ENCODE measurements at places on chromosomes 11 and 22.

DNA sequence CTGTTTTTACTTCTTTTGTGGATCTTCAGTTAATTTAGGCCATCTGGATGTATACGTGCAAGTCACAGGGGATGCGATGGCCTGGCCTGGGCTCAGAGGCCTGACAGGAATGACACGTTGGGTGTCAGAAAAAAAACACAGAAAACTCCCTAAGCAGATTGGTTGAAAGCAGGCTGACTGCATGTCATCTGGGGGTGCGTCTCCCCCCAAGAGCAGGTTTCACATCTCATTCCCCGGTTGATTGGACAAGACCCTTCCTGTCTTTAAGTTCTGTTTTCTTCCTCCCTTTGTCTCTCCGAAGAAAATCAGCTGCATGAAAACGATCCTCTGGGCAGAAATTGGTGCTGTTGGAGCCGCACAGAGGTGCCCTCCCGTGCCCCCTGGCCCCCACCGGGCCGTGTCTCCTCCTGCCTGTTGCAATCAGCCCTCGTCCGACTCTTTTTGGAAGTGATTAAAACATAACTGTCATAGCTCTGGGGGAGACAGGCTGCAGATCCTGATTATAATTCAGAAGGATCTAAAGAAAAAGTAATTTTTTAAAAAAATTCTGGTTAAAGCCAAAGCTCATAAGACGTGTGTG, 71.8 kb upstream of the PARVG start:
- no peak for DNase-seq

DNA sequence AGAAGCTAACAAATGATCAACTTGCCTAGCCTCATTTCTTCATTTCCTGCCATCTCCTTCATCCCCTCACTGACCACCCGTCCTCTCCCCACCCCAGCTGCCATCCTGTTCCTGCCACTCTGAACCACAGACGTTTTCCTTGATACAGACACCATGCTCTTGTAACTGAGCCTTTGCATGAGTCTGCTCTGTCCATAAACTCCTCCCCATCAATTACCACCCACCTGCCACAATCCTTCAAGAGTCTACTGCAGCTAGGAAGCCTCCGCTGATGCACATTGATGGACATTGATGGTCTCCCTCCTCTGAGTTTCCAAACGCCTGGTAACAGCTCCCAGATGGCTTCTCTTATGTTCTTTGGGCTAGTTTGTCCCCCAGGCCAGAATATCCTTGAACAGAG, 193.8 kb downstream of the DBX1 start:
- no peak for DNase-seq

- no peak for DNase-seq
These were observed 459.0 kb downstream of the SOX6 start for GRCh38 chr11:15897211-15897960.

DNA sequence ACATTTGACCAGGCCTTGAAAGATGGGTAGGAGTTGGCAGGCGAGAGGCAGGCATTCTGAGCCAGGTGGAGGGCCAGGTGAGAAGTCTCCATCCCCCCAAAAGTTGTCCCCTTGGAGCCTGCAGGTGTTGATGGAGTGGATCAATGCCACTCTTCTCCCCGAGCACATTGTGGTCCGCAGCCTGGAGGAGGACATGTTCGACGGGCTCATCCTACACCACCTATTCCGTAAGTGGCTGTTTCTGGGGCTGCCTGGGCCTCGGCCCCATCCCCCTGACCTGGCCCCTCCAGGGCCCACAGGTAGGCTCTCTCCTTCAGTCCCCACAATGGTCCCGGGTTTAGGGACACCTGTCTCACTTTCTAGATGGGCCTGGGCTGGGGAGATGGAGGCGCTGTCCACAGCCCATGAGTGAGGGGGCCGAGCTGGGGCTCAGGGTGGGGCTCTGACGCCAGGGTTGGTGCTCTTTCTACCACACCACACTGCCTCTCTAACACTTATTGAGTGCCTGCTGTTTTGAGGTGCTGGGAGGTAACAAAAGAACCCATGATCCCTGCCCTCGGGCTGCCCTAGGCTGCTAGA, 7.0 kb downstream of the PARVG start:
- DNase-seq, result no peak

DNA sequence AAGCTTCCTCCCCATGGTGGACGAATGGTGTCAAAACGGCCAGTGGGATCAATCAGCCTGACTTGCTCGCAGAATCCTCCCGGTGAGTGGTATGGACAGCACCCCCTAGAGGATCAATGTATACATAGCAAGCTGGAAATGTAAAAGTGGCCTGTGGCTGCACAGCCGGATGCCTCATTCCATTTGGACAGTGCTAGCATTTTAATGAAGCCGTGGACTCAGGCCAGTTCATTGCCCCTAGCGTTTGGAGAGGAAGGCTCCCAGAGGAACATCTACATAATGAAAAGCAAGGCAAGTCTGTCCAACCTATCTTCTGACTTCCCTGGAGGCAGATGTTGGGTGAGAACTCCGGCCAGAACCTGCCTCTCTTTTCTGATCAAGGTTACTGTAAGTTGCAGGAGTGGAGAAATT, 942.3 kb downstream of the NTM start:
- peak; percentile 63 for DNase-seq

- no peak for DNase-seq
These were observed 217.4 kb downstream of the BARX2 start for GRCh38 chr11:129593098-129593497.
